ENCODE measurements at places on chromosomes 5 and 9. TPM values are rescaled to one million over a fixed set of nuclear protein-coding genes. Genes with fewer than 3 reads are reported as not detected.

The TAF1L gene
- not detected for total RNA-seq

The GABRA1 gene
- not detected for total RNA-seq

The ABLIM3 gene
- 7.4 TPM for total RNA-seq

The UBE2D2 gene
- 139 TPM for total RNA-seq

The TSTD2 gene
- 28.2 TPM for total RNA-seq

The PDE8B gene
- total RNA-seq, result 6.9 TPM

The ISCA1 gene
- 24.1 TPM for total RNA-seq

The RFK gene
- 86.2 TPM for total RNA-seq

The CCNI2 gene
- 12.0 TPM for total RNA-seq

The ADCY2 gene
- 2.2 TPM for total RNA-seq

The TPPP gene
- total RNA-seq, result 2.2 TPM

The SHISAL2B gene
- not detected for total RNA-seq

The PCDHGB6 gene
- 2.3 TPM for total RNA-seq

The UQCRQ gene
- 727 TPM for total RNA-seq

The PCDHGA9 gene
- total RNA-seq, result 2.6 TPM

The HINT1 gene
- 289 TPM for total RNA-seq

All from mucosa of descending colon (tissue), 3 donors.